ENCODE measurements at places on chromosomes 11 and 22.

DNA sequence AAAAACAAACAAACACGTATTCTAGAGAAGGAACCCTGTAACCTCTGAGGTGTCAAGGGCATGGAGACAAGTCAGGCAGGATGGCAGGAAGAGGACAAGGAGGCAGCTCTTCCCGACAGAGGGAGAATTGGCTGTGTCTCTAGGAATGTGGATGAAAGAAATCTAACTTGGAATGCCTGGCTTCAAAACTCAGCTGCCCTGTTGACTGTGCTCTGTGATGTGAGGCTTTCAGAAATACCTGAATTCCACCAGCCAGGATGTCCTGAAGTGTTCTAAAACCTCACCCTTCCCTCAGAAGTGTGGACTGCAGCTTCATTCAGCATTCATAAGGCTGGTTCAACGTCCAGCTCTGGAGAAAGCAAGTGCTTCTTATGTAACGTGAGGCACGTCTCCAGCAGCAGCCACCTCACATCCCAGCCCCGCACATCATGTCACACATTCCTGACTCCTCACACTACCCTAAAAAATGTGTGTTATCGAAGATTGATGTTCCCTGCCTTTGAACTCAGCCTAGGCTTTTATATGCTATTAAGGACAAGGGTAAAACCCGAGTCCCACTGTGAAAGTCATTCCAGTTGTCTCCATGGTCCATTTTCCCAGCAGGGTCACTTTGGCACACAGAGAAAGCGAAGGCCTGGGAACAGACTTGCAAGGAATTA is 398.9 kb downstream of the ETS1 start:
- DNase-seq = no peak

DNA sequence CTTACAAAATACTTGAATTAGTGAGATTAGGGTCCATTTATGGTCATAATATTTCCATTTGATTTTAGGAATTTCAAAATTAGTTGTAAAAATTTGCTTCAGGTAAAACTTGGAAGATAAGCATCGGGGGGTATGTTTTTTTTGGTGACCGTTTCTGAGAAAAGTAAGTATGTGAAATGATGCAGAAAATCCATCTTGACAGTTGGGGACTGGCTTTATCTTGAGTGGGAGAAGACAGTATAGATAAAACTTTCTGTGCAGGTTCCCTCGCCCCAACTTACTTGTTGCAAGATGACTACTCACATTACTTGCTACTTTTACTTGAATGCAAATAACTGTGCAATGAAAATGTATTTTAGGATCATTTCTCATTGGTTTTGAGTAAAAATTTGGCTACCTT is 49.5 kb downstream of the DNAJC24 start:
- DNase-seq = no peak

GRCh38 chr11:83778596-83778995 is 492.4 kb upstream of the CCDC90B start:
- DNase-seq = no peak

DNA sequence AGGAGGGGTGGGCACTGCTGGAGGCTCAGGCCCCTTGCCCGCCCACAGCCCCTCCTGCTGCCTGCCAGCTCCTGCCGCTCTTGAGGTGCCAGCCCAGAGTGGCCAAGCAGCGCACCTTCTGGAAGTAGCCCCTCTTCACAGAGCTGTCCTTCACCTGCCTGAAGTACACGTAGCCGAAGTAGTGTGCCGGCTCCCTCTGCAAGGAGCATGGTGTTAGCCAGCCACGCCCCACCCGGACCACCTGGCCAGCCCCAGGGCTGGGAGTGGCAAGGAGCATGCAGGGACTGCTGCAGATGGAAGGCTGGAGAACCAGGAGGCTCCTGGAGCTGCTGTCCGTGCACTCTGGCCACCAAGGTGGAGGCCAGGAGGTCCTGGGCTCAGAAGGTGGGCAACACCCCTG is 9.6 kb downstream of the DENND6B start:
- DNase-seq = no peak

DNA sequence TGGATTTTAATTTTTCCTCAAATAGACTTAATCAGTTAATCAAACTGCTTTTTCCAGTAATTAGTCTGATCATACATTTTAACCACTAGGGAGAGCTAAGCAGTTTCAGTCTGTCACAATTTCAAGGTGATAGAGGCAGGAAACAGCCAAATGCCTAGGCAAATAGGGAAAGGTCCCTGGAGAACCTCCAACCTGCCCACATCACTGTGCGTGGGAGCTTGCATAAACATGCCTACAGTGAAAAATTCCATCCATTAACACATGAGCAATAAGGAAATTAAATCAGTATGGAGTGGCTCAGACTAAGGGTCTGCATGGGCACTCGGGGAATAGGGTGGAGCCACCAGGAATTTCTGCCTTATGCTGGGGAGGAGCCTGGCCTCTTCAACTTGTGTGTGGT is 74.6 kb downstream of the AASDHPPT start:
- DNase-seq = peak; percentile 30

GRCh38 chr11:96817482-96818399 is 427.9 kb downstream of the JRKL start:
- DNase-seq = no peak

DNA sequence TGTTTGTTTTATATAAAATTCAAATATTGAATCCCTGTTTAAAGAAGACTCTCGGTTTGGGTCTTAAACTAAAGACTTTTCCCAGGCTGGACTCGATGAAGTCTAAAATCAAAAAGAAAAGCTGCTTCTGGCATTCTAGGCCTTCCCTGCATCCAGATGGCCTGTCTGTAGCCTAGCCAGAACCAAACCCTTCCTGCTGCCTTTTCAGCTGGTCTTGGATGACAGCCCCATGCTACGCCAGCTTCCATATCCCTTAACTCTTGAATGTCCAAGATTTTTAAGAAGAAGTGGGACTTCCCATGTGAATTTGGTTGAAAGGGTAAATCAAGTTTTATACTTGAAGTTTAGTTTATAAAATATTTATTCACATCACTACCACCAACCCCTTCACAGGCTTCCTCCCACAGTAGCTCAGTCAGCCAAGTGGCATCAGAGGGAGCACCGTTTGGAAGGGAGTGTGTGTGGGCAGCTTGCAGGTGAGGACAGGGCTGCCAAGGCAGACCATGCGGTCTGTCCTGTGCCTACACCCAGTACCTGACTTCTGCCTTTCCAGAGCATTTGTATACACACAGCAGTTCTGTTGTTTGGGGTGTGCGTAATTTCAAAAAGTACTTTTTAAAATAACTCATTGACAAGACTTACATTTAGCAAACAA is 18.2 kb upstream of the PSMA1 start:
- DNase-seq = no peak

DNA sequence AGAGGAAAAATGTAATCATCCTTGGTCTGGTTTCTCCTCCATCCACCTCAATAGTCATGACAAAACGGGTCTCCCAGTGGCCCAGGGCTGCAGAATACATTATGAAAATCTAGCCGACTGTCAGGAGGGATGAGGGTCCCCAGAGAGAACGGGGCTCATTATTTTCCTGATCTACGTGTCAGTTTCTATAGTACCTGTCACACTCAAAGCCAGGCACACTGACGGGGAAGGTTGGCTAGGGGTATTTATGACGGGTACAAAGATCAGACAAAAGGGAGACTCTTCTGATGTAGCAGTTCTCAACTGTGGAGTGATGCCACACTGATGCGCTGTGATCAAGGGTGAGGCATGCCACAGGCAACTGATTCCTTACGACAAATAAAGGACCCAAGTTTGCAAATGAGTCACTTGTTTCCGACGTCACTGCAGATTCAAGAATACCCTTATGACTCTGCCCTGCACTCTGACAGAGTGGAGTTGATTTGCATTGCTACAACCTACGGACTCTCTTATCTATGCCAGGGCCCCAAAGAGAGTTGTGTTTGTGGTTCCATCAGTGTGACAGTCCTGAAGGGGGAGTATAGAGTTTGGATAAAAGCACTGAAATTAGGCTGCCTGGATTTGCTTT is 188.2 kb upstream of the TBCEL start:
- DNase-seq = no peak

DNA sequence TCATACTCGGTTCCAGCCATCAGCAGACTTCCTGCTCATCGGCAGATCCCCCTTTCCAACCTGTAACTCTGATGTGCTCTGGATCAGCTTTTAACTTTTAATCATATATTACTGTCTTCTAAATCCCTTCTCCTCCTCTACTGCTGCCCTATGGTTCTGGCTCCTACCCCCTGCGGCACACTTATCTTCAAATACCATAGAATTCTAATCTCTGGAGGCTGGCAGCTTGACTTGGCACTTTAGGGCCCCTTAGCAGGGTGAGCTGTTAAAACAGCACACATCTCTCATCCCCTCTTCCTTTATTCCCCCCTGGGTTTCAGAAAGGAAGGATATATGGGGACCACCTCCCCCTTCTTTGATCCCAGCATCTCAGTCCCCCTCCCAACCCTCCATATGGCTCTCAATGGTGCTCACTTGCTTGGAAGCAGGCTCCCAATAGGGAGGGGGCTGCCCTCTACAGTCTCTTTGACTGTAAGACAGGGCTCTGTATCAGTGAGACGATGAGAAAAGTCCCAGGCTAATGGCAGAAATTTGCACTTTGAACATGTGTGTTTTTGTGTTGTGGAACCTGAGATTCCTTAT is 4.4 kb upstream of the CNTF start:
- no peak for DNase-seq

- peak; percentile 22 for DNase-seq
These were observed 229.3 kb downstream of the CASP12 start for GRCh38 chr11:104668797-104669463.

GRCh38 chr11:28417601-28418323 is 309.6 kb downstream of the METTL15 start:
- no peak for DNase-seq

Data from AG09319 (cell line).